ENCODE measurements at places on chromosomes 1 and 21. TPM values are rescaled to one million over a fixed set of nuclear protein-coding genes. Genes with fewer than 3 reads are reported as not detected.

The ETNK2 gene
- total RNA-seq: 0.37 TPM

The PYCR2 gene
- total RNA-seq: 121 TPM

The SH2D5 gene
- total RNA-seq: 0.05 TPM

- H3K4me3 ChIP-seq: no peak overlapping the region
- H3K36me3 ChIP-seq: peaks cover 56% of the 10 kb centered on the region
- no peaks in the 10 kb centered on the region for H3K4me1 ChIP-seq
- DNase-seq: no peak
- no peaks in the 10 kb centered on the region for H3K27me3 ChIP-seq
Observed at GRCh38 chr1:19353596-19353995, 41.5 kb downstream of the SLC66A1 start.

DNA sequence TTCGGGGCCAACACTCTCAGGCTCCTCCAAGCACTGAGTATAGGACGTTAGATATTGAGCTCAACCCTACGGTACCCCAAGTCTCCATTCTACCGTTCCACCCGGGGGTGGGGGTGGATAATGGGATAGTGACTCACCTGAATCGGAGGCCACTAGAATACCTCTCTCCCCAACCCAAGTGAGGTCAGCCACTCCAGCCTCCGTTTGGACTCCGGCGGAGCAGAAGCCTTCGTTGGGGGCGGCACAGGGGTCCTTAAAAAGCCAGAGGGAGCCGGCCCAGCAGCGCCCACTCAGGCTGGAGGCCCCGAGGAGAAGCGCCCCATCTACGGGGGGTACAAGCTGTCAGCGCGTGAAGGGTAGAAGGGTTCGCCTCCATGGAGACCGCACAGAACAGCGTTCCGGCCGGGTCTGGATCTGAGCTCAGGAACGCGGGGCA is 556 bp downstream of the WDR77 start:
- no peaks in the 10 kb centered on the region for H3K27me3 ChIP-seq
- H3K4me3 ChIP-seq: peak overlapping the region; percentile 100
- peaks cover 51% of the 10 kb centered on the region for H3K4me1 ChIP-seq
- peaks cover 81% of the 10 kb centered on the region for H3K36me3 ChIP-seq
- DNase-seq: peak; percentile 14

The IGSF5 gene
- total RNA-seq: not detected

GRCh38 chr1:54405898-54406293 is 298 bp downstream of the SSBP3 start:
- no peak for DNase-seq
- peaks cover 39% of the 10 kb centered on the region for H3K36me3 ChIP-seq
- H3K27ac ChIP-seq: no peak overlapping the region
- H3K4me3 ChIP-seq: no peak overlapping the region
- no peaks in the 10 kb centered on the region for H3K27me3 ChIP-seq

DNA sequence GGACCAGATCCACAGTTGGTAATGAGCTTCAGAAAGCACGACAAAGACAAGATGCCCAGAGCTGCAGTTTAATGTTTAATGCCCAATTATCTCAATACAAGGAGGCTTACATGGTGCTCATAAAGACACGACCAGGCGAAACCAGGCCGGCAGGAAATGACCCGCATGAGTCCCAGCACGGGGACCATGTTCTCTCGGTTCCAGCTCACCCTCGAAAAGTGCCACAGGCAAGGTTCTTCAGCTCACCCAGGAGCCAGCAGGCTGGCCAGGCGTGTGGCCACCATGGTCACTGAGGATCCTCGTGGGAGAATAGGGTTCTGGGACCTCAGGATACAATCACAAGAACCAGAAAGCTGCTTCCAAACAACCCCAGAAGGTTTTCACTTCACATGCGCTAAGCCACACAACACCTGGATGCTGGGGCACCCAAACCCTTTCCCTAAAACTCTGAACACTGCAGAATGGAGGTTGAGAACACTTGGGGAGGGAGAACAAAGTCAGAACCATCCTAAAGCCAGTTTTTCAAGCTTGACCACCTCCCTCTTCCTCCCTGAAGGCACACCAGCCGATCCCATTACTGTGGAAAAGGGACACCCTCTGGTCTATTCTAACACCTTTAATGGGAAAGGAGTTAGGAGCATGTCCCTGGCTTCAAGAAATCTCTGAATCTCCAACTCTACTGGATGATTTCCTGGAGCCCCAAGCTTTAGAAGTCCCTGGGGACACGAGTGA is 22.6 kb upstream of the ASAP3 start:
- H3K4me3 ChIP-seq: no peak overlapping the region
- no peaks in the 10 kb centered on the region for H3K4me1 ChIP-seq
- no peak for DNase-seq
- H3K36me3 ChIP-seq: peaks cover 45% of the 10 kb centered on the region
- H3K27me3 ChIP-seq: peaks cover 3% of the 10 kb centered on the region
- peak overlapping the region; percentile 22 for H3K27ac ChIP-seq

- no peak for DNase-seq
- H3K4me1 ChIP-seq: peaks cover 27% of the 10 kb centered on the region
- no peak overlapping the region for H3K4me3 ChIP-seq
- H3K36me3 ChIP-seq: peaks cover 6% of the 10 kb centered on the region
- no peaks in the 10 kb centered on the region for H3K27me3 ChIP-seq
Observed at GRCh38 chr1:167225920-167226319, 5.2 kb downstream of the POU2F1 start.

The LRRC38 gene
- not detected for total RNA-seq

The KDF1 gene
- total RNA-seq: not detected

The CD1B gene
- not detected for total RNA-seq

DNA sequence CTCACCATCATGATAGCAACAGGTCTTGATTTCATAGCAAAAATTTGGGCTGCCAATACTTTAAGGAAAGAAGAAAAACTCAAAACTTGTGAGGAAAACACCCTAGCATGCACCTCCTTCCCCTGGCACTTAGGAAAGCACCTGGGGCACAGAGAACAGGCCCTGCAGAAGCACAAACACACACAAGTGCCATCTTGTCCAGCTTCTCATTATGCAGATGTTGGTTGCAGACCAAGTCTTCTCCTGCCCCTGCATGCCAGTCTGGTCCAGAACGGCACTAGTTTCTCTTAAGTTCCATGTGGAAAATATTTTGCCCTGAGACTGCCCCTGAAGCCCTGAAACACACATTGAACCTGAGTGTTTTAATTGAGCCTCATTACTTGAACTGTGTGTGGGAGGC is 6.3 kb upstream of the ETV3 start:
- no peak for DNase-seq
- H3K27me3 ChIP-seq: no peaks in the 10 kb centered on the region
- H3K36me3 ChIP-seq: peaks cover 5% of the 10 kb centered on the region
- no peak overlapping the region for H3K27ac ChIP-seq
- peaks cover 70% of the 10 kb centered on the region for H3K4me1 ChIP-seq

GRCh38 chr21:31132574-31133242 is 94.4 kb upstream of the KRTAP19-8 start:
- peak; percentile 69 for DNase-seq
- no peaks in the 10 kb centered on the region for H3K27me3 ChIP-seq
- peak overlapping the region; percentile 70 for H3K4me3 ChIP-seq
- H3K4me1 ChIP-seq: peaks cover 72% of the 10 kb centered on the region

The IFNLR1 gene
- 6.5 TPM for total RNA-seq

DNA sequence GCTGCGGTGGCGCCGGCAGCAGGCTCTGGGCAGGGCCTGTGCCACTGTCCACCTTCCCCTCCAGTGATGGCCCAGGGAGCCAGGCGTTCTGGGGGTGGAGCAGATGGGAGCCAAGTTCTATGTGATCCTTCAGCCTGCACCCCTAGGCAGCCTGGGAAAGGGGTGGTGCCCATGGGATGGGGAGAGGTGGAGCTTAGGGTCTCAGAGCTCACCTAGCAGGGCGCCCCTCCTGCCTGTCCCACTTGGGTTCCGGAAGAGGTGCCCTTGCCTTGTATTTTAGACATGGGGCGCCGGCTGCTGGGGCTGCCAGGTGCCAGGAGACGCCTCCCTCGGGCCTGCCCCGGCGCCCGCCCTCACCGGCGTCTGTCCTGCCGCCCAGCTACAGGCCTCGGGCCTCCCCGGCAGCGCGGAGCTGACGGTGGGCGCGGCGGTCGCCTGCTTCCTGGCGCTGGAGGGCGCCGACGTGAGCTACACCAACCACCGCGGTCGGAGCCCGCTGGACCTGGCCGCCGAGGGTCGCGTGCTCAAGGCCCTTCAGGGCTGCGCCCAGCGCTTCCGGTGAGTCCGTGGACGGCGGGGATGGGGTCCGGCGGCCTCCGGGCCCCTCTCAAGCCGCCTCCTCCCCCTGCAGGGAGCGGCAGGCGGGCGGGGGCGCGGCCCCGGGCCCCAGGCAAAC is 3.1 kb upstream of the MMP23B start:
- H3K36me3 ChIP-seq: peaks cover 3% of the 10 kb centered on the region
- H3K4me3 ChIP-seq: no peak overlapping the region
- no peak overlapping the region for H3K27ac ChIP-seq
- peaks cover 4% of the 10 kb centered on the region for H3K27me3 ChIP-seq
- DNase-seq: no peak

DNA sequence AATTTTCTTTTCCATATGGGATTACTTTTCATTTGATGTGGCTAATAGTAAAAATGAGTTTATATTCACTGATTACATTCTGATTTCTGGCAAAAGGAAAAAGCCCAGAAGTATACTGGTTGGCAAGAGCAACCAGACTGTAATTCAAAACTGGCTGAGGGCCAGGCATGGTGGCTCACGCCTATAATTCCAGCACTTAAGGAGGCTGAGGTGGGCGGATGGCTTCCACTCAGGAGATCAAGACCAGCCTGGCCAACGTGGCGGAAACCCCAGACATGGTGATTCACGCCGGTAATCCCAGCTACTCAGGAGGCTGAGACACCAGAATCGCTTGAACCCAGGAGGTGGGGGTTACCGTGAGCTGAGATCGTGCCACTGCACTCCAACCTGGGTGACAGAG is 14.5 kb downstream of the SYT11 start:
- H3K36me3 ChIP-seq: peaks cover 8% of the 10 kb centered on the region
- no peaks in the 10 kb centered on the region for H3K4me1 ChIP-seq
- DNase-seq: no peak
- H3K4me3 ChIP-seq: no peak overlapping the region
- no peak overlapping the region for H3K27ac ChIP-seq
- no peaks in the 10 kb centered on the region for H3K27me3 ChIP-seq

The NTMT2 gene
- not detected for total RNA-seq

The UBAP2L gene
- 259 TPM for total RNA-seq

DNA sequence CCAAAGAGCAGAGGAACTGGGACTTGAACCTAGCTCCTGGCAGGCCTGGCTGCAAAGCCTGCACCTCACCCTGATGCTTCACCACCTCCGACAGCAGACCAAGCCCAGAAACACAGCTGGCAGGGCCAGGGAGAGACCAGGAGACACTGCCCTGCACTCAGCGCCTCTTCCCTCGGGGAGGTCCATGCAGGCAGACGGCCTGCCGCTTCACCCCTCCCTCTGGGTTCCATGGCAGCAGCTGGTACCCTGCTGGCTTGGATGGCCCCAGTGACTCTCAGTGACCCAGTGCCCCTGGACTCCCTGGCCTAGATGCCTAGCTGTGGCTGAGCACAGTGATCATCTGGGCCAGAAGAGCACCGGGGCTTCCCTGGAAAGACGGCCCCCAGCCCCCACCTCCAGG is 65.3 kb upstream of the TARDBP start:
- no peaks in the 10 kb centered on the region for H3K36me3 ChIP-seq
- peaks cover 5% of the 10 kb centered on the region for H3K4me1 ChIP-seq
- no peak for DNase-seq
- no peak overlapping the region for H3K4me3 ChIP-seq
- H3K27me3 ChIP-seq: peaks cover 46% of the 10 kb centered on the region

- H3K27me3 ChIP-seq: peaks cover 5% of the 10 kb centered on the region
- H3K36me3 ChIP-seq: no peaks in the 10 kb centered on the region
- H3K4me1 ChIP-seq: no peaks in the 10 kb centered on the region
- no peak overlapping the region for H3K4me3 ChIP-seq
- no peak for DNase-seq
Observed at GRCh38 chr1:226047495-226047894, 15.0 kb upstream of the H3-3A start.

DNA sequence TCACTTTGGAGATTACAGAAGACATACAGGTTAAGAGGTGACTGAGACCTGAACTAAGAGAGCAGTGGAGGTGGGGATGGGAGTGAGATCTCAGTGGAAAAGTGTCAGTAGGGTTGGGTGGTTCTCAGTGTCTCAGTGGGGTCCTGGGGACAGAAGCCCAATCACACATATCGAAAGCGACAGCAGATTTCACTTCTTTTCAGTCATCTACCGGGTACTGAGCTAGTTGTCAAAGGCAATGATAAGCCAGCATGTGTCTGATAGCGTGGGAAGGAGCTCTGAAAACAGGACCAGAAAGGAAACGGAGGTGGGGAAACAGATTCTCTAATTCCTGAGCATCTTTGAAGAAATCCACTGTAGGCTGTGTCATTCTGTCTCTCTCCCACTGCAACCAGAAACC is 59.5 kb downstream of the RHOU start:
- H3K4me1 ChIP-seq: peaks cover 26% of the 10 kb centered on the region
- H3K4me3 ChIP-seq: no peak overlapping the region
- H3K27ac ChIP-seq: no peak overlapping the region
- H3K36me3 ChIP-seq: peaks cover 3% of the 10 kb centered on the region

DNA sequence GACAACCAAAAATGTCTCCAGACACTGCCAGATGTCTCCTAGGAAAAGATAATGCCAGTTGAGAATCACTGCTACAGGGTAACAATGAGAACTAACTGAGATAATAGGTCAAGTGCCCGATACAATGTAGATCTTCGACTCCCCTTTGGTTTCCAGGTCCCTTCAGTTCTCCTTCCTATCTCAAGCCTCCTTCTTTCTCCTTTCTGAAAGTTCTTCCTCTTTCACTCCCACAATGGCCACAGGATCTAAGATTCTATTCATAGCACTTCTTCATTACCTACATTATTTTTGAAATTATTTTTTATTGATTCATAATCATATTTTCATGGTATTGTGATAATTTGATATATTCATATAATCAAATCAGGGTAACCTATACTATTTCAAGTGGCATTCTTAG is 6.3 kb downstream of the PFDN2 start:
- H3K4me3 ChIP-seq: no peak overlapping the region
- DNase-seq: no peak
- H3K4me1 ChIP-seq: peaks cover 43% of the 10 kb centered on the region

DNA sequence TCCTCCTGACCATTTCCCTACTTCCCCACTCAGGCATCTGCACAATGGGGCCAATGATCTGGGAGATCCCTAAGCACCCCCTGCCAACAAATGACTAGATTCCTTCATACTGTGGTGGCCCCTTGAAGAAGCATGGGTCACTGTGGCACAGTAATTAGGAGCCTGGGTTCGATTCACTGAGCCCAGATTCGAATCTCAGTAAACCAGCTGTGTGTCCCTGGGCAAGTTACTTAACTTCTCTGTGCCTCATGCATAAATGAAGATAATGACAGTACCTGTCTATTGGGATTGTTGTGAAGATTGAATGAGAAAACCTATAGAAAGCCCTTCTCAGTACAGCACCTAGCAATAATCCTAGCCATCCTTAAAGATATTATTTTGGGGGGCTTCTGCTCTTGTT is 27.5 kb downstream of the SPAG17 start:
- H3K27ac ChIP-seq: no peak overlapping the region
- H3K36me3 ChIP-seq: no peaks in the 10 kb centered on the region
- H3K4me1 ChIP-seq: no peaks in the 10 kb centered on the region
- no peak overlapping the region for H3K4me3 ChIP-seq
- H3K27me3 ChIP-seq: no peaks in the 10 kb centered on the region
